ENCODE measurements at places on chromosomes 12 and 14.

DNA sequence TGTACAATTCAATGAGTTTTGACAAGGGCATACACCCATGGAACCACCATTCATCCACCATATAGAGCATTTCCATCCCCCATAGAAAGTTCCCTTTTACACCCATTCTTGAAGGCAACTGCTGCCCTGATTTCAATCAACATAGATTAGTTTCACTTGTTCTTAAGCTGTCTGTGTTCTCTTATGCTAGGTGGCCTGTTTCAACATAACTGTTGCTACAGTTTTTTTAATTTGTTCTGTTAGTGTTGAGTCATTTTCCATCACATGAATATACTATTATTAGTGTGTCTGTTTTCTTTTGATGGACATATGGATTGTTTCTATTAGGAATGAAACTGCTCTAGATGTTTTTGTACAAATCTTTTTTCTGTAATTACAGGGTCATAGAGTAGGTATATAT is 123.4 kb downstream of the PTPRQ start:
- DNase-seq = no peak

GRCh38 chr14:101199028-101199770 is 295.7 kb upstream of the RTL1 start:
- DNase-seq = no peak

- DNase-seq = no peak
These were observed 118.6 kb upstream of the SSTR1 start for GRCh38 chr14:38089123-38089522.

GRCh38 chr14:90061685-90062126 is at the start of gene KCNK13:
TSS of gene KCNK13 (plus strand) at chr14:90061994. CDS start at chr14:90062206, 212 bp downstream.
- DNase-seq = no peak

Measured in NCI-H187 treated with DMSO at 0.1 percent for 48 hours (cell line).